Fibroblast of pulmonary artery (primary cell): ENCODE measurements at places on chromosomes 4 and X.

- no peak for DNase-seq
Observed at GRCh38 chr4:8023696-8024033, 84.0 kb upstream of the AFAP1 start.

GRCh38 chr4:169565606-169566005 lies 46.8 kb downstream of the NEK1 start:
- no peak for DNase-seq

DNA sequence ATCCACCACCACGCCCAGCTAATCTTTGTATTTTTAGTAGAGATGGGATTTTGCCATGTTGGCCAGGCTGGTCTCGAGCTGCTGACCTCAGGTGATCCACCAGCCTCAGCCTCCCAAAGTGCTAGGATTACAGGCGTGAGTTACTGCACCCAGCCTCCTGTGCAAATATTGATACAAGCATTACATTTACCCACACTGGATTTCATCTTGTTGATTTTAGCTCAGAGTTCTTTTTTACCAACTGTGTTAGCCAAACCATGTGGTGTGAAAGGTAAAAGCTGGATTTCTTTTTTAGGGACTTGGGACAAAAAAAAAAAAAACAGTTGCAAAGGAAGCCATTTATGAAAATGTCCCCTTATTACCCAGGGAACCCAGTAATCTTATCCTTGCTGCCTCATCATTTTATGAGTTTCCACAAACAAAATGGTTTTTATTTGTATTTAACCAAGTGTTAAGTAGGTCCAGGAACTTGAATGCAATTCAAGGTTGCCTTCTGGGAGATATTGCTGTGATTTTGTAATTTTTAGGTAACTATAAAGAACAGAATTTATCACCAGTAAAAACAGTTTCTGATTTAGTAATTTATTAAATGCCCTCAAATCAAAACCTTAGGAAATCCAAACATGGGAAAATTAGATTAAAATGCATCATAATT lies 202.5 kb downstream of the PALLD start:
- no peak for DNase-seq

DNA sequence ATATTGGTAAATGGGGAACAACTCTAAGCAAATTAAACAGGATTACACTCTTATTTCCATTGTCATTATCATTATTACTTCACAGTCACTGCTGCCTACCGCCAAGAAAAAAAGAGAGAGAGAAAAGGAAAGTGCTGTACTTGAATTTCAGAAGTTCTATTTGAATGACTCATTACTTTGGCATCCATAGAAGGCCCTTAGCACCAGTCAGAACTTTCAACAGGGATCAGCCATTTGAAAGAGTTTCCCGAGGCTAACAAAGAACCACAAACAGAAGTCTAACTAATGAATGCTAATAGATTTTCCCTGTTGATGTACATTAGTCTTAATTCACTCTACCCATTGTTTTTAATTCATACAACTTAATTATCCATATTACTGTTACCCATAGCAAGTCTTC lies 116.3 kb downstream of the SHROOM4 start:
- peak; percentile 80 for DNase-seq

DNA sequence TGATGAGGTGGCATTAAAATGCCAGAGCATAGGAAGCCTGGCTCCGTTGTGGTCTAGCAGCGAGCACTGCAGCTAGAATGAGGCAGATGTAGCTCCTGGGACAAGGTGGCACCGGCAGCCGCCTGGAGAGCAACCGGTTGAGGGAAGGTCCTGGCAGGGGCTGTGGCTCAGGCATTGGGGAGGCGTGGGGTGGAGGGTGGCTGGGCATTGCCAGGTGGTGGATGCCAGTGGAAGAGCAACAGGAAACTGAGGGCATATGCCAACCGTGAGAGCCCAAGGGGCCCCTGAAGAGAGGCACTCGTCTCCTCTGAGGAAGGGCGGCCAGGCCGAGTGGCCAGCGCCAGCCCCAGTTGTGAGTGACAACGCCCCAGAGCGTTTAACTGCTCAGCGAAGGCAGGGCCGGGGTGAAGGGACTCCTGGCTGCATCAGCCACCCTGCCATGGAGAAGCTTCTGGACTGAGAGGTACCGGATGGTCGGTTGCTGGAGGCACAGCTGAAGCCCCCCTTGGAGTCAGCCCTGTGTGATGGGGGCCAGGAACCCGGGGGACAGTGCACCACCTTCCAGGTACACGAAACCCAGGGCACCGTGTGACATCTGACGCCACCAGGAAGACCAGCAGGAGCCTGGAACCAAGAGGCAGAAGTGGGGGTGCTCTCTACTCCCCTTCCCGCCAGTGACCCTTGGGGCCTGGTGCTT lies 13.2 kb upstream of the PDE6B start:
- DNase-seq: no peak

GRCh38 chr4:7430965-7431695 lies 3.6 kb downstream of the PSAPL1 start:
- no peak for DNase-seq

GRCh38 chrX:107777536-107777832 lies at the start of gene NCBP2L:
NCBP2L (plus strand) TSS chrX:107777733; CDS start chrX:107794221, 16,488 bp downstream.
- DNase-seq: no peak

GRCh38 chr4:14943749-14944148 lies 58.5 kb upstream of the CPEB2 start:
- no peak for DNase-seq

DNA sequence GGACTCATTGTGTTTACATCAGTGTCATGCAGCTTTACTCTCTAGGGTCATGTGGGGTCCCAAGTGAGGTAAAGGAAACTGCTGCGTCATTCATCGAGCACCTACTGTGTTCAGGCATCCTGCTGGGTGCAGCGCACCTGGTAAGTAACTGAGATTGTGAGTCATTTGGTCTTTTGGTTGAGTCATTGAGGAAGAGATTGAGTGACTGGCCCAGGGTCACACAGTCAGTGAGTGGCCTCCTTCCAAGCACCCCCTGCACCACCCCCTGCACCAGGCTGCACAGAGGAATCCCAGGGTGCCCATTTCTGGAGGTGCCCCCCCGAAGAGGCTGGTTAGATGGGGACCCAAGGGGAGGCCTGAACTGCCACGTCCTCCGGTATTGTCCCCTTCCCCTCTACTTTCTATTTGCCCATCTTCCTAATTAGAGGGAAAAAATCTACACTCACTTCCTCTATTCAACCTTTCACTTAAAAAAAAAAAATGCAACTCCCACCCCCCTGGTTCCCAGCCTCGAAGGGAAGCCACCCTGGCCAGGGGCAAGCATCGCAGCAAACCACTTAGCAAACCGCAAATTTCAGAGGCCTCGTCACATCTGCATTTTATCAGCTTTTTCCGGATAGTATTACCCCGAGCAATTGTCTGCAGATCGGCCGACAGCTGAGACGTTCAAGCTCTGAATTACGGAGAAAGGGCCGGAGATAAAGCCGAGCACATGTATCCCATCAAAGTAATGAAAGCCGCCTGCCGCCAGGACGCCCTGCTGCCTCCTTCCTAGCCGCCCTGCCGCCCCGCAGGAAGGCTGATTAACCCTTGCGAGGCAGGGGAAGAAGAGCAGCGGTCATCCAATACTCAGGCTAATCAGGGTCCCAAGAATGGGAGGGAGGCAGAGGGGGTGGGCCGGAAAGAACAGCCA lies 96.3 kb upstream of the MSX1 start:
- peak; percentile 59 for DNase-seq

DNA sequence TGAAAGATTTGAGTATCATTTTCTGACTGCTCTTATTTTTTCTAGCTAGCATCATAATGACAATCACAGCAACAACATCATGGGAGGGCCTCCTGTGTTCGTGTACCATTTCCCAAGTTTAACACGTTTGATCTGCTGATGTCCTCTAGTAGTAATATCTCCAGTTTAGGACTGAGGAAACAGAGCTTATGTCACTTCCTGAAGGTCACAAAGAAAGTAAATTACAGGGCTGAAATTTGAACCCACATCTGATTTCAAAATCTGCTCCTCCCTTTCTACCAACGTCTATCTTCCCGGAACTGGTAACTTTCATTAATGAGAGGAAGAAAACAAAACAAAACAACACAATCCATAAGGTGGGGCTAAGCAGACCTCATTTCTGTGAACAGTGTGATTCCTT lies 302.7 kb downstream of the PACRGL start:
- no peak for DNase-seq

DNA sequence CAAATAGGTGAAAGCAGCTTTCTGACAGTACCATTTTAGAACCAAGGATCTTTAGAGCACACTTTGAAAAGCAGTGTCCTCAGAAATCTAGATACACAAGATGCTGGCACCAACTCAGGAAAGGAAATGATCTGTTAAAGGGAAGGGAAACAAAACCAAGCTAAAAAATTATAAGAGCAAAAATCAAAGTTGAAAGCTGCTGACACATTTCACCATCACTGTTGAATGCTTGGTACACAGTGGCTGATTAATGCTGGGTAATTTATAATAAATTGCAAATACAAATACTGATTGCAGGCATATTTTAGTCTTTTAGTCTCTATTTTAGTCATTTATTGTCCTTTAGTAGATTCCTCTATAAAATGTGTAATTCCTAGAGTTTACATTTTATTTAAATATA lies 1540.1 kb upstream of the PCDH10 start:
- peak; percentile 23 for DNase-seq

DNA sequence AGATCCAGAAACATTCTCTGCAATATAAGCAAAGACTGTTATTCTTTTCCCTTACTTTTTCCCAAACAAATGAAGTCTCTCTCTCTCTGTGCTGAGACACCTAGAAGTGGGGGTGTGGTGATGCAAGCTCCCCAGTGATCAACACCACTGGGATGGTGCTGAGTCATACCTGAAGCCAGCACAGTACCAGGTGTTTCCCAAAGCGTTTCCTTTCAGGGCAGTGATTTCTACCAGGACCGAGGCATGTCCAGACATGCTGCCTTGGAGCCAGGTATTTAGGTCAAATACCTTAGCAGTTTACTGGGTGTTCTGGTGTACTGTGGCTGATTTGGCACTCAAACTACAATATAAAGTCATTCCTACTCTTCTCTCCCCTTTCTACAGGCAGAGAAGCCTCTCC lies 726.5 kb downstream of the FAM133A start:
- no peak for DNase-seq

GRCh38 chr4:174260099-174260498 lies 23.4 kb downstream of the FBXO8 start:
- DNase-seq: peak; percentile 95

DNA sequence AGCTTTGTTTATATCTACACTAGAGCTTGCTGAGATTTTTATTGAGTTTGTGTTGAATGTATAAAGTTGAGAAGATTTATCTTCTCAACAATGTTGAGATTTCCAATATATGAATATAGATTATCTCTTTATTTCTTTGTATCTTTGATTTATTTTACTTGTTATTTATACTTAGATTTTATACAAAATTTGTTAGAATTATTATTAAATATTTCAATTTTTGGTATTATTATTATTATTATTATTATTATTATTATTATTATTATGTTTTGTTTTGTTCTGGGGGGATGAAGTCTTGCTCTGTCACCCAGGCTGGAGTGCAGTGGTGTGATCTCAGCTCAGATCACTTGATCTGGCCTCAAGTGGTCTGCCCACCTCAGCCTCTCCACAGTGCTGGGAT lies 322.5 kb downstream of the PPARGC1A start:
- DNase-seq: no peak

DNA sequence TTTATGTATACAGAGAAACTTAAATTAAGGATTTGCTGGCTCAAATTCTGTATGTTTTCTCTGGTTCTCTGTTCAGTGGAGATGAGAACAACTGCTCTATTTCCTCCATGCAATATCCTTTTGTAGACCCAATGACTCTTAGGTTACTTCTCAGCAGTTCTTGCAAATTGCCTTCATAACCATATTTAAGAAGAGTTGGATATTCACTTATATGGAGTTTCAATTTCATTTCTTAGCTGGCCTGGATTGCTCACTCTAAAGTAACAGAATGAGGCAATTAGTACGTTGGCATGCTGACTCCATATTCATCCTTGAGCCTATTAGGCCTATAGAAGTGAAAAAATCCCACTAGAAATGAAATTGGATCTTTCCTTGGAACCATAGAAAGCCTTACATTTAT lies 93.6 kb downstream of the DOCK11 start:
- DNase-seq: no peak

GRCh38 chrX:16633754-16634153 lies 16.2 kb upstream of the S100G start:
- DNase-seq: peak; percentile 48

- no peak for DNase-seq
Observed at GRCh38 chrX:110836451-110836850, 40.8 kb upstream of the CHRDL1 start.

DNA sequence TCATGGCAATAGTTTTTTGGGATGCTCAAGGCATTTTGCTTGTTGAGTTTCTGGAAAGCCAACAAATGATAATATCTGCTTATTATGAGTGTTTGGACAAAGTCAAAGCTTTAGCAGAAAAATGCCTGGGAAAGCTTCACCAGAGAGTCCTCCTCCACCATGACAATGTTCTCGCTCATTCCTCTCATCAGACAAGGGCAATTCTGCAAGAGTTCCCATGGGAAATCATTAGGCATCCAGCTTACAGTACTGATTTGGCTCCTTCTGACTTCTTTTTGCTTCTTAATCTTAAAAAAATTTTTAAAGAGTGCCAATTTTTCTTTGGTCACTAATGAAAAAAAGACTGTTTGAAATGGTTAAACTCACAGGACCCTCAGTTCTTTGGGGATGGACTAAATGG lies 136.3 kb downstream of the UBE2K start:
- no peak for DNase-seq

GRCh38 chrX:54043541-54044125 lies 640 bp downstream of the PHF8 start:
- peak; percentile 14 for DNase-seq

DNA sequence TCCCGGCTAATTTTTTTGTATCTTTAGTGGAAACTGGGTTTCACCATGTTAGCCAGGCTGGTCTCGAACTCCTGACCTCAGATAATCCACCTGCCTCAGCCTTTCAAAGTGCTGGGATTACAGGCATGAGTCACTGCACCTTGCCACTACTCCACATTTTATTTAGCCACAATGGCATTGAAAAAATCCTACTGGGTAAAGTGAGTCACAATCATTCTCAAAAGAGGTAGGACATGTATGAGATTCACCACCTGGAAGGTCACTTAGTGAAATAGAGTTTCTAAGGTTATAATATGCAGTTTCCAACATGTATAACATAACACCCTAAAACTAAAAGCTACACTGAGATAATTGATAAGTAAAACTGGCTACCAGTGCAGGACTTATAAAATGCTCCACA lies 159.2 kb downstream of the BTC start:
- no peak for DNase-seq

DNA sequence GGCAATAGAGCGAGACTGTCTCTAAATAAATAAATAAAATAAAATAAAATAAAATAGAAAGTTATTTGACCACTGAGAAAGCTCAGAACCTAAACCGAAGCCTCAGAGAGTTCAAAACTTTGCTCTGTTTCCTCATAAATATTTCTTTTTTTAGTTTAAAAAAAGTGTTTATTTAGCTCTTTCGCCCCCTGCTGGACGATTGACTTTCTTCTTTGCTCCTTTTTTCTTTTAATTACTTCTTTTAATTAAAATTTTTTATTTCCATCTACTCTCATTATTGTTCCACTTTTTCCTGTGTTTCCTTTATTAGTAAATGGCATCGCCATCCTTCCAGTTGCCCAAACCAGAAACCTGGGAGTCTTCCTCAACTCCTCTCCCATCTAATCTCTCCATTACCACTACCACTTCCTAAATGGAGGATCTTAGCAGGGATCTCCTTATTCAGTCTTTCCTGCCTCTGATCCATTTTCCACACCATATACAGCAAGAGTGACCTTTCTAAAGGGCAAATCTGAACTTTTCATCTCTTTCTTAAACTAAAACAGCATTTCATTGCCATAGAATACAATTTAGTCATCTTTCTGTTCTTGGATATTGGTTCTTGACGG lies 728 bp upstream of the IL13RA2 start:
- peak; percentile 29 for DNase-seq

- no peak for DNase-seq
Observed at GRCh38 chrX:148915474-148915873, 415.1 kb downstream of the AFF2 start.
